Stimulated activated CD8-positive, alpha-beta memory T cell treated with anti-CD3 and anti-CD28 coated beads, Interleukin-4, amount 100 ng/mL, for 4 hours (primary cell): ENCODE measurements at places on chromosomes 3 and 15.

DNA sequence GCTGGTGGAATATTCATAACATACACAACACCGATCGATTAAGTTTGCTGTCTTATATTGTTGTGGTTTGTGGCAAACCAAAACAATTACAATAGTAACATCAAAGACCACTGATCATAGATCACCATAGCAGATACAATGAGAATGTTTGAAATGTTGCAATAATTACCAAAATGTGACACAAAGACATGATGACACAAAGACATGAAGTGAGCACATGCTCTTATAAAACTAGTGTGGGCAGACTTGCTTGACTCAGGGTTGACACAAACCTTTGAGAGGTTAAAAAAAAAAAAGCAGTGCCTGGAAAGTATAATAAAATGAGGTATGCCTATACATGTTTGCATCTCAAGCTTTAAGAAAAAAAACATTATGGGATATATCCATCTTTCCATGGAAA lies 130.3 kb downstream of the NR1I2 start:
- no peak for DNase-seq

DNA sequence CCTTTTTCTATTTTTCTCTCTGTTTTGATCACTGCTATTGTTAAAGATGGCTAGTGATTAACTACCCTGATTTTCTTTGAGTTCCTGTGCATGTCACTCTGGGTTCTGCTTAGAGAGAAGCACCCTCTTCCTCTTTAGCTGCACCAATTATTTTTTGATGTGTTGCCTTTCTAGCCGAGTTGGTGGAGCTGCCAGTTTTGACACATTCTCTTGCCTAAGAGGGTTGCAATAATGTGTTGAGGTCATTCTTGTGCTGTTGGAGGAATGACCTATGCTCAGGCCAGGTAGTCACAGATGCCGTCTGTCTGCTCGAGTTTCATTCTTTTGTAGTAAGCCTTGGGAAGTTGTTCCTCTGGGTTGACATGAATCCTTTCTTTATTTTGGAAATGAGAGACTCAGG lies 84.6 kb upstream of the DPH6 start:
- no peak for DNase-seq

GRCh38 chr3:158520433-158520832 lies 50.6 kb upstream of the MLF1 start:
- no peak for DNase-seq

- DNase-seq, result no peak
These were observed 13.3 kb upstream of the TMF1 start for GRCh38 chr3:69065318-69065964.

DNA sequence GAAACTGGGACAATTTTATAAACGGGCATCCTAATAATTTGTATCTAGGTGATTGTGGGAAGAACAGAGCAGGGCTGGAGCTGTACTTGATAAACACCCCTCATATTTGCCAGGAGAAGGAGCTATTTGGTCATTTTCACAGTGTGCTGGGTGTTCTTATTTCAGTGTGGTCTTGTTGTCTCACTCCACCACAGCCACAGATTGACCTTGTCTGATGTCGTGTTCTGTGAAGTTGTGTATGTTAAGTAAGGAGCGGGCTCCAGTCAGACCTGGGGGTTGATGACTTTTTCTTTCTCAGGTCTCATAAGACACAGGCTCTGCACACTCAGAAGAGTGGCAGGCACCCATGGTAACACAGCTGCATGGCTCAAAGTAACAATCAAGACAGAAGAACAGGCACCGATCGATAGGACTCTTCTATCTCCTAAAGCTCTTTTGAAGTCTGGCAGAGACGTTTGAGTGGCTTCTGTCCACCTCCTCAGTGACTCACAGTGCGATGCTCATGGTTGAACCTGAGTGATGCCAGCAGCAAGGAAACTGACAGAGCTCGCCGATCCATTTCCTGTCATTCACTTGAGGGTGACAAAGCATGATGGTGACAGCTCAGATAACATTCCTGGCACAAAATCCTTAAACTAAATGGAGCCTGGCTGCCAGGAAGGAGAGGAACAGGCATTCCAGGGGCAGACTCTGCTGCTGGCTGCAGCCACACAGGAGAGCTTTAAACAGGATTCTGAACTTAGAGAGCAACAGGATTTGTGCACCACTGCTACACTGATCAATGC lies 20.8 kb downstream of the DPH3 start:
- DNase-seq, result no peak

DNA sequence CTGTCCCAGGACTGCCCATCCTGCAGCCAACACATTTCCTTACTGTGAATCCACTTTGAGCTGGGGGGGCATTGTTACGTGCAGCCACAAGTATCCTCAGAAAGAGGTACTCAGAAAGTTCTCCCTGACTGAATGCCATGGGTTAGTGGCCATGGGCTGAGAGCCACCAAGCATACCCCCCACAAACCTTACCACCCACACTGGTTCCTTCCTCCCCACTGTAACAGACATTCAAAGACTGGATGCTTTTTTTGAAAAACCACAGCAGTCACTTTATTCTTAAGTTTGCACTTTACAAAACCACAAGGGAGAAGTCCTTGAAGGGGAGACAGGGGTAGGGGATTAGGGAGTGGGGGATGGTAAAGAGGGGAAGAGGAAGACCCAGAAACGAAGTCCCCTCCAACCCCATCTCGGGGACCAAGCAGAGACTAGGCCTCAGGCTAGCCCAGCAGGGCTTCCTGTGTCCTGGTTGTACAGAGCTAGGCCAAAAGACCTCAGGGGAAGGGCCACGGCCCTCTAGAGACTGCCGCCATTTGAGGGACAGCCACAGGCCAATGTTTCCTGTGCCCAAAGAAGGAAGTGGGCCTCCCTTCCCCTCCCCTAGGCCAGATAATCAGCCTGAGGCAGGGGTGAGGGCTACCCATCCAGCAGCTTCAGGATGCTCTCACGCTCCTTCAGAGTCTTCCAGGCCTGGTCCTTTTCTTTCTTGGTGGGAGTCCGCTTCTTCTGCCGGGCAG lies 10.1 kb upstream of the CAMK1 start:
- DNase-seq, result no peak

GRCh38 chr3:161395115-161396012 lies 24.0 kb upstream of the SPTSSB start:
- no peak for DNase-seq

GRCh38 chr3:43349716-43350115 lies 63.4 kb downstream of the SNRK start:
- DNase-seq, result no peak

DNA sequence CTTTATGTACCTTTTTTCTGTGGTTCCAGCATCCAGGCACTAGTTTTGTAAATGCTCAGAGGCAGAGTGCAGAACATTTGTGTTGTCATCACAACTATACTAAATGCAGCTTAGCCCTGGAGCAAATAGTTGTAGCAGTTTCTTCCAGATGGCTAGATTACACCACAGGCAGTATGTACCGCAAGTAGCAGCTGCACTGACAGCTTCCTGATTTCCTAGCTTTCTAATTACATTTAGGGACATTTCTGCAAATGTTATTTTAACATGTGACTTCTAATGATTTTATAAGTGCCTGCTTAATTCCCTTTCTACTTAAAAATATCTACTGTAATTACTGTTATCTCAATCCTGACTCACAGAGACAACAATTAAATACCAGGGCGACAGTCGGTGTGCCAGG lies 106.5 kb downstream of the NR2E3 start:
- no peak for DNase-seq

- no peak for DNase-seq
These were observed 615.3 kb downstream of the ZBBX start for GRCh38 chr3:166764698-166765318.

GRCh38 chr3:148932972-148933371 lies 58.4 kb upstream of the GYG1 start:
- no peak for DNase-seq

DNA sequence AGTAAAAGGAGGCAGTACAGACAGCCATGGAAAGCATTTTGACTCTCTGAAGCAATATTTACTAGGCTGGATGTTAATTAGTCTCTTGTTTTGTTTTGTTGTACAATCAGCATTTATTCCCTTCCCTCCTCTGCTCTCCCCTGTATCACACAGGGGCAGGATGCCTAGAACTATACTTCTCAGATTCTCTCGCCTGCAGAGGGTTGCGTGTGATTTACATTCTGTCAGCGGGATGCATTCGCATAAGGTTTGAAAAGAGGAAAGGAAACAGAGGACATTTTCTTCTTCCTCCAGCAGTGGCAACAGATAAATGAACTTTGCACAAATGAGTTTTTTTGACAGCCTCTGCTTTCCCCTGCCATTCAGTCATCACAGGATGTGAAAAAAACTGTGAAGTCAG lies 188.3 kb downstream of the RSL24D1 start:
- DNase-seq, result no peak

DNA sequence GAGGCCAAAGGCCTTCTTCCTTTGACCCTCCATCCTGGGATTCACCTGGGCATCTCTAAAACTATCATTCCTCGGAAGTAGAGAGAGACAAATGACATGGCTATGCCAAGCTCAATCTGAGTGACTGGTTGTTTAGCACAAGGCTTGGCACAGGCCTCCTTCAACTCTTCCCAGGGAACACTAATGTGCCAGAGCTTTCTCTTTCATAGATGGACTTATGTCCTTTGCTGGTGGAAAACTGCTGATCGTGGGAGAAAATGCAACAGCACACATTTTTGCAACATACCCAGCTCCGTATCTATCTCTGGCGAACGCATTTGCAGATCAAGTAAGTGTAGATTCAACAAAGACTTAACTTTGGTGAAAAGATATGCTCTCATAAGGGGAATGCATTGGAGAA lies 36.5 kb downstream of the AQP9 start:
- no peak for DNase-seq

- no peak for DNase-seq
These were observed 61.4 kb downstream of the GABRB3 start for GRCh38 chr15:26711445-26711844.

DNA sequence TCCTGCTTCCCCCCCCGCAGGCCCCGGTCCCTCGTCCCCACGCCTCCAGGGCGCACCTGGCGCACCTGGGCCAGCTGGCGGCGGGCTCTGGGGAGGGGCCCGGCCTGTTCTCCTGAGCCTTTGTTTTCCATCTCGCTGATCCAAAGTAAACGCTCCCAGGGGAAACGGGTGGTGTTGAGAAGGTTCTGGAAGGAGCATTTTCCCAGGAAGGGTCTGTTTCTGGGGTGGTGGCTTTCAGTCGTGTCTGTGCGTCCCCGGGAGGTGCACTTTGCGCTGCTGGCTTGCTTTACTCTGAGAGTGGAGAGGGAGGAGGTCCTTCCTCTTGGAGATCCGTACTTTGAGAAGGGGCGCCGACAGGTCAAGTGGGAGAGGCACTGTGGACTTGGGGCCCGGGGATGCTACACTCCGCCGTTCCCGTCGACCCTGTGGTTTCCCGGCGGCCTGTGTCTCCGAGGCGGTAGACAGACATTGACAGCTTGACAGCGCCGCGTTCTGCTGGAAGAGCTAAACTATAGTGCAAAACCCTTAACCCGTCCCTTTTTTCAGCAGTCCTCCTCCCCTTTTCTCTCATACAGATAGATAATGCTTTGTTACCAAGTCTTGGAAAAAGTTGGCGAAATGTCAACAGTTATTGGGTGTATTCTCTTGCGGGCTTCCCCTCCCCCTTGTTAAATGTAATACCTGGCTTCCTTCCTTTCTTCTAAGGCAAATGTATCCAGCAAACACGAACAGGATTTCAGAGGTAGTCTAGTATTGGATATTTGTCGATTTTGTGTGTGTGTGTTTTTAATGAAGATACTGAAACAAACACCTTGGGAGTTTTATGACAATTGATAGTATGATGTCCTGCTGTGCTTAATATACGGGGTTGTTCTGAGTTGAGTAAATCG lies 6.5 kb downstream of the TPM1 start:
- peak; percentile 7 for DNase-seq

DNA sequence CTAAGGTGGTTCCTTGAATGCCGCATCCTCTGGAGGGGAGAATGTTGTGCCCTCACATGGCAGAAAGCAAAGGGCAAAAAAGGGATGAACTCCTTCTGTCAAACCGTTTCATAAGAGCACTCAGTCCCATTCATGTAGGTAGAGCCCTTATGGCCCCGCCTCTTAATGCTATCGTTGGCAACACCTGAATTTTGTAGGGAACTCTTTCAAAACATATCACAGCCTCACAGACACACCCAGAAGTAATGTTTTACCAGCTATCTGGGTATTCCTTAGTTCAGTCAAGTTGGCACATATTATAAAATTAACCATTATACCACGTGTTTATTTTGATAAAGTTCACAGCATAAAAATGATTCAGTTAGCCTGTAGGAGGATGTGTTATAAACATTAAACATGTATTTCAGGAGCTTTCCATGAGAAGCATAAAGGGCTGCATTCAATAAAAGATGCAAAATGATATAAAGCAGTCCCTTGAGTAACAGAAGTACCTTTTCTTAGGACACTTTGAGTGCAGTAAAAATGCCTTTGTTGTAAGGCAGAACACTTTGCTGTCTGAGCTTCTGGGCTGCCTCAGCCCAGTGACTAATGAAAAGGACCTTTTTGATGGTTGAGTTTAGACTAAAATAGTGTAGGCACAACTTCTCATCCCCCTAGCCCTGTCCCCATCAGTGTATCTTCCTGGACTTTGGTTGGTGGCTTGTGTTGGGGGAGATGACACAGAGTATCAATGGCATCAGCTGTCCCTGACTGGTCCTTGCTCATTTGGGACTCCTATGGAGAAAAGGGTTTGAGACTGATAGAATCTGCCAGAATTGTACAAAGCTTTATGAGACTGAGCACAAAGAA lies 263.5 kb upstream of the TPRG1 start:
- no peak for DNase-seq

DNA sequence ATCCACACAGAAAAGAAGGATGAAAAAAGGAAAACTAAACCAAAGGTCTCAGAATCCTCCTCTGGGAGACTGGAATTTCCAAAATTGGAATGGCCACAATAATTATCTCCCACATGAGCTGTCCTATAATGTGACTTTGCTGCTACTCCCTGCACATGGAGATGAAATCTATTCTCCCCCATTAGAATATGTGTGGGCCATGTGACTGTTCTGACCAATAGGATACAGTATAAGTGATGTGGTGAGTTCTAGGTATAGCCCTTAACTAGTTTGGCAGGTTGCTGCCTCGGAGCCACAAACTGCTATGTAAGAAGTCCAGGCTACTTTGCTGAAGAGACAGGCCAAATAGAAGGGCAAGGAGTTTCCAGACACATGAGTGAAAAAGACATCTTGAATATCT lies 5.2 kb downstream of the TRIM59 start:
- no peak for DNase-seq

DNA sequence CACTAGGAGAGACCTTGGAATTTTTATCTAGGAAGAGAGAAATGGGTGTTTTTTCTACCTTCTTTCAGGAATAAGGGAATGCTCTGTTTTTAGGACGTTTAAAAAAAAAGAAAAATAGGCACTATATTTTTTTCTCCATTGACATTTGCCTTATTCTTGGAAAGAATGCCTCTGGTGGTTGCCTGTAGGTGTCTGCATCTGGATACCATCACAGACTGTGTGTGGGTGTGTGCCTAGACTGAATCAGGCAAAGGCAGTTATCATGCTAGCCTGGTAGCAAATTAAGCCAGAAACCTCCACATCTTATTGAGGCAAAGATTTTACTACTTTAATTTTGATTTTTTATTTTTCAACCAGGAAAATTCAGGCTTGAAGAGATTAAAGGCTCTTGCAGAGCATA lies 513.6 kb upstream of the KCNMB2 start:
- no peak for DNase-seq

GRCh38 chr3:122263058-122263457 lies 62.0 kb upstream of the CSTA start:
- DNase-seq, result no peak

GRCh38 chr3:129061888-129062834 lies 1.6 kb downstream of the GP9 start:
- no peak for DNase-seq

GRCh38 chr15:28922707-28923012 lies 36.9 kb downstream of the APBA2 start:
- no peak for DNase-seq
